ENCODE measurements at places on chromosomes 13 and 19.

DNA sequence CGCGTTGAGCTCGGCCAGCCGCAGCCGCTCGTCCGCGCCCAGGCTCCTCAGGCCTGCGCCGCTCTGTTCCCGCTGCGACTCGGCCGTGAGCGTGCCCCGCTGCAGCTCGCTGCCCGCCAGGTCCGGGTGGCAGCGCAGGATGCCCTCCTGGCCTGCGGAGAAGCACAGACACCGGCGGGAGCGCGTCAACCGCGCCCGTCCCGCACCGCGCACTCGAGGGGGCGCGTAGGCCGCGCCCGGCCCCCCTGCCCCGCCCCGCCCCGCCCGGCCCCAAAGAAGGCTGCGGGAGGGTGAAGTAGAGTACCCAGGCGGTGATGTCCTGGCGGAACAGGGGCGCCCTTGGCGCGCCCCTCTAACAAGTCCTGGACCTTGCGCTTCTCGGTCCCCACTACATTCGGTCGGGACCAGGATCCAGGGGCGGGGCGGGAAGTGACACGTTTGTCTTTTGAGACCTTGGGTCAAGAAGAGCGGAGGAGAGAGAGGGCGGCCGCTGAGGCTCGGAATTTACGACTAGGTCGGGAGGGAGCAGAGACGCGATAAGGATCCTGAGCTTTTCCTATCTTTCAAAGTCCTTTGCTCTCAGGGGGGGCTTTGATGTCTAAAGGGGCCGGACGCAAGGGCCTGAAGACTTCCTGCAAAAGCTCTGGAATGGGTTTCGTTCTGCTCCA lies 9.3 kb upstream of the CDX2 start:
- no peak for DNase-seq

GRCh38 chr13:42603571-42603970 lies 29.6 kb downstream of the TNFSF11 start:
- no peak for DNase-seq

- no peak for DNase-seq
Measured at GRCh38 chr13:58960888-58961287, 1202.8 kb downstream of the DIAPH3 start.

- DNase-seq, result no peak
Measured at GRCh38 chr19:50331994-50332243, 2.7 kb upstream of the KCNC3 start.

GRCh38 chr19:19209372-19209771 lies 2.4 kb upstream of the NCAN start:
- DNase-seq, result no peak

DNA sequence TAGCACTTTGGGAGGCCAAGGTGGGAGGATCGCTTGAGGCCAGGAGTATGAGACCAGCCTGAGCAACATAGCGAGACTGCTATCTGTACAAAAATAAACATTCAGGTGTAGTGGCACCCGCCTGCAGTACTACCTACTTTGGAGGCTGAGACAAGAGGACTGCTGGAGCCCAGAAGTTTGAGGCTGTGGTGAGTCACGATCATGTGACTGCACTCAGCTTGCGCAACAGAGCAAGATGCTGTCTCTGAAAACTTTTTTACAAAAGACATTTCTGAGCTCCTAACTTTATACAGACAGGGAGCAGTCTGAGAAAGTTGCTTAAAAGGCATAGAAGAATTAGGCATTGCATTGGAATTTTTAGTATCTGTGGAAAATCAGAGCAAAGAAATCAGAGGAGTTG lies 10.4 kb upstream of the TBC1D4 start:
- DNase-seq, result no peak

GRCh38 chr13:50592412-50593155 lies 250.9 kb downstream of the DLEU7 start:
- no peak for DNase-seq

DNA sequence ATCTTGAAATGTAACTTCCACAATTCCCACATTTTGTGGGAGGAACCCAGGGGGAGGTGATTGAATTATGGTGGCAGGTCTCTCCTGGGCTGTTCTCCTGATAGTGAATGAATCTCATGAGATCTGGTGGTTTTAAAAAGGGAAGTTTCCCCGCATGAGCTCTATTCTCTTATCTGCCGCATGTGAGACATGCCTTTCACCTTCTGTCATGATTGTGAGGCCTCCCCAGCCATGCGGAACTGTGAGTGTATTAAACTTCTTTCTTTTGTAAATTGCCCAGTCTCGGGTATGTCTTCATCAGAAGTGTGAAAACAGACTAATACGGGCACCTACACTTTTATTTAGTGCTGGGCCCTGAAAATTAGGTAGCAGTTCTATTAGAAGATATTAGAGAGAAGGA lies 45.8 kb downstream of the TNFSF13B start:
- no peak for DNase-seq

- no peak for DNase-seq
Measured at GRCh38 chr13:101919541-101920181, 467.2 kb downstream of the ITGBL1 start.

DNA sequence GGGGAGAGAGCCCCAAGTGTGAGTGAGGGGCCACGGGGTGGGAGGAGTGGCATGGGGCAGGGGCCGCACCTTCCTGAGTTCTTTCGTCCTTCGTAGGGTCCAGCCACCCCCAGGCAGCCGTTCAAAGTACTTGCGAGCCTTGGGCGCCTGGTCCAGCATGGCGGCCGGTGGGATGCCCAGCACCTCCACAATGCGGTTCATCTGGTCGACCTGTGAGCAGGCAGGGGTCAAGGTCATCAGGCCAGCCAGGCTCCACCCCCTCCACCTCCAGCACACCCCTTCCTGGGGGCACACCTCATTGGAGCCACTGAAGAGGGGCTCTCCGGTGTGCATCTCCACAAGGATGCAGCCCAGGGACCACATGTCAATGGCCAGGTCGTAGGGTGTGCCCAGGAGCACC lies 6.7 kb downstream of the DYRK1B start:
- DNase-seq, result no peak

- DNase-seq, result no peak
Measured at GRCh38 chr13:55038230-55038629, 2009.6 kb downstream of the OLFM4 start.

DNA sequence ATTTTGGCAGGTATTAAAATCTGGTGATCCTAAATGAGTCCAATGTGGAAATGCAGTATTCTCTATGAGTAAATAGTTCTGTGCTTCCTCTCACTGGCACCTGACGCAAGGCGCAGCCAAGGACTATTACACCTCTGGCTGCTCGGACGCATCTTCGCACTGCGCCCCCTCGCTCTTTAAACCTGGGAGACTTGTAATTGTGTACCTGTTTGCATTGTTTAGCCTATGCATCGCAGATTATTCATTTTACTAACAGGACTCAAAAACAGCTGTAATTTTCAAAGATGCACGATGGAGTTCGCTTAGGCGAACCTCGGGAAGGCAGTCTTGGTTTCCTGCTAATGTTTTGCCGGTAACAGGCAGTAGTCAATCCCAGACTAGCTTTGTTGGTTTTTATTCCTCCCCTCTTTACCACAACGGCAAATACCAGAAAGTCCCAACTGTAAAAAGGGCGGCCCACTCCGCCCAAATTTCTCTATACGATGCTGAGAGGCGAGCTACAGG lies 113.2 kb downstream of the KCNRG start:
- no peak for DNase-seq

GRCh38 chr13:30410705-30411125 lies 11.6 kb upstream of the UBE2L5 start:
- DNase-seq, result no peak

DNA sequence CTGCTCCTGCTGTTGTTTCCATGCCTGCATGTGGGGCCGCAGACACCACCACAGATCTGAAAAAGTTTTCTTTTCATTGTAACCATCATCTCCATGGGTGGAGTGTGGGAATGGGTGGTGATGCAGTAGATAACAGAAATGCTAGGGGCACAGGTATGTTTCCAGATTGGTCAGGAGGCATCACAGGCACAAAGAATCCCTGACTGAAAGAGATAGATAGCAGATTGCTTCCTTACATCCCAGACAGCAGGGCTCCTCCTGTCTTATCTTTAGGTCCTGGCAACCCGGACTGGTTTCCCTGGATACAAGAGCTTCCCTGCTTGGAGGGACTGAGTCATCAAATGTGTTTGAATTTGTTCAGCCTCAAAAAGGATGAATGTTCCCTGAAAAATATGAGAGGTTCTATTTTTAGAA lies 1937.6 kb downstream of the PCDH9 start:
- no peak for DNase-seq

DNA sequence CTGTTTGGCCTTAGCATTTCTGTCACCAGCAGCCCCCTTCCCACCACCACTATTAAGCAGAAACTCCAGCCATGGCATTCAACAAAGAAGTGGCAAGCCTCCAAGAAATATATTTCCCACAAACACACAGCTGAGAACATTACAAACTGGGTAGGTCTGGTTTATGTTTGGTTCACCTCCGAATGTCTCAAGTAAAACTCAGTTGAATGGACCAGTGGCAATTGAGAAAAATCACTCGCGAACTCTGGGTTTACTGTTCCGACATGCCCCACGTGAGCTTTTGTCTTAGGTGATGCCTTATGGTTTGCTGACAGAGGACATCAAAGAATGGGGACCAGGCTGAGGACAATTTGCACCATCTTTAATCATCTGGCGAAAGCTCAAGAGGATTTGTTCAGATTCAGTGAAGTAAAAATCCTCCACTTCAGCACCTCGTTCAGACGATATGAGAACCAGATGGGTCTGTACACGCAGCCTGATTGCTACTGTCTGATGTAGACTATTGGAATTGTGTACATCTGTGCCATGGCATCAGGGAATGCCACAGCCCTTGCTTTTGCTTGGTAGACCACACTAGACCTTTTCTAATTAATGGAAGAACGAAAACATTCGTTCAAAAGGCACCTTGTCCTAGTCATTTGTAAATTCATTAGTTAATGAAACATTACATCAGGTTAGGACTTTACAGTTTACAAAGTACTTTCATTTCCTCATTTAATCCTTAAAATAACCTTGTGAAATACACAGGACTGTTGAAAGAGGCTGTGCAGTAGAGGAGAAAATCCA lies 59.4 kb downstream of the SLC10A2 start:
- DNase-seq, result no peak

- DNase-seq, result no peak
Measured at GRCh38 chr13:114303700-114304327, 10.5 kb upstream of the CHAMP1 start.

DNA sequence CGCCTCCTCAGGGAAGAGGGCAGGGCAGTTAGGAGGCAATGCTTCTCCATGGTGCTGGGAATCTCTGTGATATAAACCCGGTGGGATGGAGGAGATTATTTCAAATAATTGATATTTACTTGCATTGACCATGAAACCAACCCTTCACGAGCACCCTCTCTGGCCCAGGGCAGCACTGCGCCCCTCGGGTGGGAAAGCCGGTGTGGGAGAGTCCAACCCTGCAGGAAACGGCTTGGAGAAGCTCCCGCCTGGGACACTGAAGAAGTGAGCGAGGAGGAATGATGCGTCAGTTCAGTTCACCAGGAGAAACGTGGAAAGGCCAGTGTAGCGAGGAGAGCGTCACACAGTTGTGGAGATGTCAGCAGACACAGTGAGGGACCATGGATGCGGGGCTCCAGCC lies 99.9 kb downstream of the COL4A2 start:
- no peak for DNase-seq

GRCh38 chr13:23644527-23645138 lies 74.4 kb downstream of the TNFRSF19 start:
- DNase-seq, result no peak

GRCh38 chr13:51168623-51169022 lies 53.6 kb upstream of the FAM124A start:
- no peak for DNase-seq

- DNase-seq, result no peak
Measured at GRCh38 chr13:99501848-99502301, 603 bp downstream of the TM9SF2 start.

GRCh38 chr19:952680-953444 lies 27.0 kb downstream of the ARID3A start:
- no peak for DNase-seq

DNA sequence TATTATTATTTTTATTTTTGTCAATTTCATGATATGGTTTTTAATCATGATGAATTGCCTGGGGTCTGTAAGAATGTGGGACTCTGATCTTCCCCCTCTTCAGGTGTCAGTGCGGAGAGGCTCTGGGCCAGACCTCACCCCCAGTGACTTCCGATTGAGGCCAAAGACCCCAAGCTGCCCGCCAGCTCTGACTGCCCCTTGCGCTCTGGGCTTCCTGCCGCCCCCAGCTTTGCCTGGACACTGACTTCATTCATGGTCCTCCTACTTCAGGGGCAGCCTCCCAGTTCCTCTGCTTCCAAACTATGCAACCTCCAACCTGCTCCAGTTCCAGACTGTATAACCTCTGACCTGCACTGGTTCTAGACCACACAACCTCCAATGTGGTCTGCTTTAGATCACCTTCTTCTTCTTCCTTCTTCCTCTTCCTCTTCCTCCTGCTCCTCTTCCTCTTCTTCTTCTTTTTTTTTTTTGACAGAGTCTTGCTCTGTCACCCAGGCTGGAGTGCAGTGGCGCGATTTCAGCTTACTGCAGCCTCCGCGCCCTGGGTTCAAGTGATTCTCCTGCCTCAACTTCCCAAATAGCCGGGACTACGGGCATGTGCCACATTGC lies 6.7 kb upstream of the PPP5C start:
- DNase-seq, result no peak

- no peak for DNase-seq
Measured at GRCh38 chr13:94859278-94859691, 146.9 kb upstream of the SOX21 start.

DNA sequence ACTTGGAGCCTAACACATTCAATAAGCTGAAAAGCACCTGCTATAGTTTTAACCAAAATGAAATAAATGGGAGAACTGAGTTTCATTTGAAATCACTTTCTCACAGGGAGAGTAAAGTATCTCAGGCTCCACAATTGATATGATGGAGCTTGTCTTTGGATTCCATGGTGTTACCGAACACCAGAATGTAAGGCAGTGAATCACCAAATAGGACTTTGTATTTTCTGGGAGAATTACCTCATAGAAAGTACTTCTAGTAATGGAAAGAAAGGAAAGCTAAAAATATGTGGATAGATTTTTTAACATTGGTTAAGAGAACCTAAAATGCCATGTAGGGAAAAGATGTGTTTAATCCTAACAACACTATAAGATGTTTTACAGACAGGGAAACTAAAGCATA lies 123.6 kb downstream of the NALCN start:
- DNase-seq, result no peak

- DNase-seq, result no peak
Measured at GRCh38 chr13:113110852-113111315, 5.3 kb downstream of the F7 start.

- DNase-seq, result no peak
Measured at GRCh38 chr19:12052091-12052496, 667 bp downstream of the ZNF878 start.

DNA sequence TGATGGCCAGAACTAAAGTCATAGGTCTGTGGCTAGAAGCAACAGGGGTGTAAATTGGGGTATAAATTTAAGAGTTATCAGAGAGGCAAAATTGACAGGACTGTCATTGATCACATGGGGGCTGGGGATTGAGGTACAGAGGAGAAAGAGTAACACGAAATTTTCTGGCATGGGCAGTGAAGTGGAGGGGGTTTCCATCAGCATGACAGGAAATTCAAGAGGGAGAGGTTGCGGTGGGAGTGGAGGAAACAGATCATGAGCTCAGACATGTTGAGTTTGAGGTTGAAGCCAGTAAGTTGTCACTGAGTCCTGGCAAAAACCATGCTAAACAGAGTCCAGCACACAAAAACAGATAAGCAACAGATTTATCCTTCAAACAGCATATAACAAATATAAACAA lies 192.1 kb upstream of the TSC22D1 start:
- no peak for DNase-seq

Data from effector CD4-positive, alpha-beta T cell (primary cell).